Inflammatory macrophage treated with lipopolysaccharide for 1 hour (primary cell): ENCODE measurements at places on chromosomes 1 and 21.

DNA sequence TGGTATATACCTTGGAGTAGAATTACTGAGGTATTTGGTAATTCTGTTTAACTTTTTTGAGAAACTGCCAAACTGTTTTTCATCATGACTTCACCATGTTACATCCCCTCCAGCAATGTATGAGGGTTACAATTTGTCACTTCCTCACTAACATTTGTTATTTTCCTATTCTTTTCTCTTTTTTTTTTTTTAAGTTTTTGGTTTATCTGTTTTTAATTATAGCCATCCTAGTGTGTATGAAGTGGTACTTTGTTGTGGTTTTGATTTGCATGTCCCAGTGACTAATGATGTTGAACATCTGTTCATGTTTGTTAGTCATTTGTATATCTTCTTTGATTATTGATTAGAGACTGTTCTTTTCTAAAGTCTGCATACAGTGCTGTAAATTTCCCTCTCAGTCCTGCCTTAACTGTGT is 147.3 kb downstream of the HS2ST1 start:
- no peak for DNase-seq

DNA sequence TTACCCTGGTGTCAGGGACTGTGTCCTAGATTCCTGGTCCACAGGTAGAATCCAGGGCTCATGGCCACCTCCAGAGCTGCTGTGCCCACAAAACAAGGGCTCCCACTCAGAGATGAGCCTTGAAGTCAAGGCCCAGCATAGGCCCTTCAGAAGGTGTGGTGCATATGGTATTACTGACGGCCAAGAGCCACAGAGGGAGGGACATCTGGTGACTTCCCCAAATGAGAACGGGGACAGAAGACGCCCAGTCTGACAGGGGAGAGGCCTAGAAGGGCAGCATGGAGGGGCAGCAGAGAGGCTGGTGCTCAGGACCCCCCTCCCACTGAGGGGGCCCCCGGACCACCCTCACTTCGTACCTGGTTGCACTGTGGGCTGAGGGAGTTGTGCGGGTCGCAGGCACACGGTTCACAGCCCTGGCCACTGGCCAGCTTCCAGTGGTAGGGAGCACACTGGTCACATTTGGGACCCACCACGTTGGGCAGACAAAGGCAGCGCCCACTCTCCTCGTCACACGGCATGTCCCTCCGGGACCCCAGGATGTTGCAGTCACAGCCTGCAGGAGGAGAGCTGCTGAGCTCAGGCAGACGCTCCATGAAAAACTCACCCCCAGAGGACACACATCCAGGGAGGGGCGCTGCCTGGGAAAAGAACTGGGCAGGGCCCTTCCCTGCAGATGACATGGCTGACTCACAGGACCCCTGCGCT is 25.0 kb downstream of the LAMB3 start:
- DNase-seq, result peak; percentile 54

GRCh38 chr1:206575165-206575893 is 36.9 kb downstream of the EIF2D start:
- peak; percentile 91 for DNase-seq

GRCh38 chr1:1001057-1001783 is 1.3 kb upstream of the HES4 start:
- no peak for DNase-seq

GRCh38 chr1:238061967-238062613 is 171.4 kb upstream of the ZP4 start:
- no peak for DNase-seq

GRCh38 chr1:19166066-19166465 is 44.0 kb downstream of the UBR4 start:
- DNase-seq, result no peak

DNA sequence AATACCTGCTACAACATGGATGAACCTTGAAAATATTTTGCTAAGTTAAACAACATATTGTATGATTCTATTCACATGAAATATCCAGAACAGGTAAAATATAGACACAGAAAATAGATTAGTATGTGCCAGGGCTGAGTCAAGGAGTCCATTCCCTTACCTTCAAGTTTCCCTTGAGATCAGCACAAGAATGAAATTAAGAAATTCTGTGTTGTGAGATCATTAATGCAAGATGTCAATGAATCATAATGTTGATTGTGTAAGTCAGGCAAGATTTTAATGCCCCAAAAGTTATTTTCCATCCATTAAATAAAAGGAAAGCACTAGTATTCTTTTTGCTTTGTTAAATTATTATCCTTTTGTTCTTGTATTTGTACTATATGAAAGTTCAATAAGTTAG is 139.4 kb downstream of the MRPL39 start:
- DNase-seq, result peak; percentile 72

- DNase-seq, result no peak
Observed at GRCh38 chr1:3518256-3518655, 63.8 kb downstream of the ARHGEF16 start.

DNA sequence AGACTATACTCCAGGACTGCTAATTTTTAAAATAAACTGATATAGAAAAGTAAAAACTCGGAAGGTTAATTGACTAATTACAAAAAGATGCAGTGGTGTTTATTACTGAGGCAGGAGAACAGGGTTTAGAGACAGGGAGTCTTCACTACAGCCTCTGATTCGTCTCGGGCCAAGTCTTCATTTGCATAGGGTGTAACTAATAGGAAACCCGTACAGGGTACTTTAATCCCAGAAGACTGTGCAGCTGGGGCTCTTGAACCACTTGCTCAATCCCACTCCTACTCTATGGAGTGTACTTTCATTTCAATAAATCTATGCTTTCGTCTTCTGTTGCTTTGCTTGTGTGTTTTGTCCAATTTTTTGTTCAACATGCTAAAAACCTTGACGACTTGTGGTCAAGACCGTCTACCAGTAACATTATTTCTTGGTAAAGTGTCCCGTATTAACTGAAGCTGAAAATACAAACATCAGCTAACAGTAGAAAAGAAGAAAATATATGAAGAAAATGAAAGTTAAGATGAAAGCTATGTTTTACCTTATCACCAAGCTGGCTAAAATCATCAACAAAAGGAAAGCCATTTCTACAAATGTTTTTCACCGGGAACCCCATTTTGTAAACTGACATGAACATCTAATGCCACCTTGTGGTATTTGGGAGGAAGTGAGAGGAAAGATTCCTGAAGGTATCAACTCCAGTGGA is 8.0 kb downstream of the SDHB start:
- peak; percentile 43 for DNase-seq

- no peak for DNase-seq
Observed at GRCh38 chr1:22491995-22492715, 40.5 kb downstream of the ZBTB40 start.

GRCh38 chr1:157407917-157408525 is 144.3 kb downstream of the FCRL5 start:
- peak; percentile 49 for DNase-seq

DNA sequence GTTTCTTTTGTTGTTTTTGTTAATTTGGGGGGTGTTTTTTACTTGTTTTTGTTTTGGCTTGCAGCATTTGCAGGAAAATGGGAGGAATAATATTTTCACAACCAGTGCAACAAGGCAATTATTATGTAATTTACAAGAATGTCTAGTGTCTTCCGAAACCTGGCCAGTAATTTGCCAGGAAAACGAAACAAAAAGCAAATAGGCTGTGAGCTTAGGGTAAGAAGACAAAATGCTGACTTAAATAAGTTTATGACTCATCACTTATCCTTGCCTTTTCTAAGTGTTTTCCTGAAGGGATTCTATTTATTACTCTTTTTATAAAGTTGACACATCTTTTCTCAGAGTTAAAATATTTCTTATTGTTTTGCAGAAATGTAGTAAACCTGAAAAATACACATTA is 49.8 kb downstream of the KCNT2 start:
- DNase-seq, result no peak

DNA sequence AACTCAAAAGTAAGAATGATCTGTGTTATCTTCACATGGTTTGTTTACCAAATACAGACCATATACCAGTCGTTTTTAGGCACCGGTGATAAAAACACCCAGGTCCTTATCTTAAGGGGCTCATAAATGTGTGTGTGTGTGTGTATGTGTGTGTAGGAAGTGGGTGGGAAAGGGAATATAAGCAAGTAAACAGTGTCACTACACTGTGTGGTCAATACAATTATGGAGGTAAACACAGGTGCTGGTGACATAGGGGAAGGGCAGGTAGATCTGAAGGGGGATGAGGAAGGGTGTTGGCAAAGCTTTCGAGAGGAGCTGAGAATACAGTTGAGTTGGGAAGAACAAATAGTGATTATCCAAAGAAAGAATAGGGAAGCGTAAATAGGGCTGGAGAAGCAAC is 19.1 kb upstream of the MRPS6 start:
- no peak for DNase-seq

DNA sequence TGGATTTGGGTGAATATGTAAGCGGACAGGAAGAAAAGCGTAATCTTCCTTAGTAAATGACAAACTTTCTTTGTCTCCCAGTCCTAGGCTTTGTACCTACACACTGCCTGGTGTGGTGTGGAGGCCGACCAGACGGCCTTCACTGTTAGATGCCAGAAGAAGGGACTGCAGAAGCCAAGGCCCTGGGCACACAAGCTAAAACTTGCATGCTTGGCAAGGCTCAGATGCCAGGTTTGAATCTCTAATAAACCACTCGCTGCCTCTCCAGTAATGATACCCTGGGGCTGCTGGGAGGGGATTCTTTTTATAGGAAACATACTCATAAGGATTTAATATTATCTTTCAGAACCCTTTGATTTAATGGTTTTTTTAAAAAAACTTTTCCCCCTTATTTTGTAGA is 263.8 kb downstream of the PTPRC start:
- no peak for DNase-seq

GRCh38 chr21:34343347-34343746 is 20.5 kb upstream of the KCNE2 start:
- DNase-seq, result no peak

GRCh38 chr1:35847935-35848565 is 35.0 kb upstream of the AGO1 start:
- DNase-seq, result peak; percentile 64

DNA sequence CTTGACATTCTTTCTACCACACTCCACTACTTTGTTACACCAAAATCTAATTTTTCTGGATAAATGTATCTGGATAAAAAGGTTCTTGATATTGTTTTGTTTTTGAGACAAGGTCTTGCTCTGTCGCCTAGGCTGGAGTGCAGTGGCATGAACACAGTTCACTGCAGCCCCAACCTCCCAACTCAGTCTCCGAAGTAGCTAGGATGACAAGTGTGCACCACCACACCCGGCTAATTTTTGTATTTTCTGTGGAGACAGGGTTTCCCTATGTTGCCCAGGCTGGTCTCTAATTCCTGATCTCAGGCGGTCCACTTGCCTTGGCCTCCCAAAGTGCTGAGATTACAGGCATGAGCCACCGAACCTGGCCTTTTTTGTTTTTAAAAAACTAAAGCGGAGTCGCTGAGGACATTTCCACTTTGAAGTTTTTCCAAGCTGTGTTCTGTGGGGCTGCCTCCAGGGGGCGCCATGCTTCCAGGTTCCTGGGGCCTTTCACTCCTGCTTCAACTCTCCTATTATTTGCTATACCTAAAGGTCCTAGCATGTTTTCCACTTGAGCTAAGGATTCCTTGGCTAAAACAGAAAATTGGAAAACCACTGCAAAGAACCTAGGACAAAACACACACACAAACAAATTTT is 14.1 kb upstream of the NCMAP start:
- peak; percentile 54 for DNase-seq

- no peak for DNase-seq
Observed at GRCh38 chr1:19357299-19357986, 45.3 kb downstream of the SLC66A1 start.

DNA sequence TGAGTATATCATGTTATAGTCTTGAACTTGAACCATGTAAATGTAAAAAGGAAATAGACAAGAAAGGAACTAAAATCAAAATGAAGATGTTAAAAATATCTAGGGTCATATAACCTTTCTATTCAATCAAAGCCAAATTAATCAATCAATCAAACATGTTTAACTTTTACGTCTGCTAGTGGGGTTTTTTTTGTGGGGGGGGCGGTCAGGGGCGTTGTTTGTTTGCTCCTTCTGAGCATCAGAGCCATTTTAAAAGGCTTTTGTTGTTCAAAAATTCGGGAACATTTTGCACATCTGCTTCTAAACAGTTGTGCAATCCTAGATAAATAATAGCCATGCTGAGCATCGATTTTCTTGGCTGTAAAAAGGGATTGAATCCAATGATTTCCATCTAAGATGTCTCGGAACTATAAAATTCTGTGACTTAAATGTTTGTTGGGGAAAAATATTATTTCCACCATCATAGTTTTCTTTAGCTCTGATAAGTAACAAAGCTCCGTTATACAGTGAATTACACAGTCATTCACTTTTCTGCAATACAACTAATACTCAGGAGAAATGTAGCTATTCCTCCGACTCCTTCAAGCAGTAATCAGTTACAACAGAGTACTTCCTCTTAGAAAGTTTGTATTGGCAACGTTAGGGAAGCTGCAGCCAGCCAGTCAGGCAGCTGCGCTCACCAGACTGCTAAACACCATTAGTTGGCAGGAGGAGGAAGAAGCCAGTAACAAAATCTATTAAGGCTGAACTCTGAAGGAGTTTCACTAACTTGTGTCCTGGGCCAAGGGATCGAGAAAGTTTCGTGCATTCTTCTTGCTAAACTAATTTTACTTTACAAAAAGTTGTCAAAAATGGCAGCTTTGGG is 2.2 kb downstream of the SPATA6 start:
- peak; percentile 76 for DNase-seq

GRCh38 chr1:117821382-117821755 is 108.1 kb downstream of the GDAP2 start:
- DNase-seq, result no peak

DNA sequence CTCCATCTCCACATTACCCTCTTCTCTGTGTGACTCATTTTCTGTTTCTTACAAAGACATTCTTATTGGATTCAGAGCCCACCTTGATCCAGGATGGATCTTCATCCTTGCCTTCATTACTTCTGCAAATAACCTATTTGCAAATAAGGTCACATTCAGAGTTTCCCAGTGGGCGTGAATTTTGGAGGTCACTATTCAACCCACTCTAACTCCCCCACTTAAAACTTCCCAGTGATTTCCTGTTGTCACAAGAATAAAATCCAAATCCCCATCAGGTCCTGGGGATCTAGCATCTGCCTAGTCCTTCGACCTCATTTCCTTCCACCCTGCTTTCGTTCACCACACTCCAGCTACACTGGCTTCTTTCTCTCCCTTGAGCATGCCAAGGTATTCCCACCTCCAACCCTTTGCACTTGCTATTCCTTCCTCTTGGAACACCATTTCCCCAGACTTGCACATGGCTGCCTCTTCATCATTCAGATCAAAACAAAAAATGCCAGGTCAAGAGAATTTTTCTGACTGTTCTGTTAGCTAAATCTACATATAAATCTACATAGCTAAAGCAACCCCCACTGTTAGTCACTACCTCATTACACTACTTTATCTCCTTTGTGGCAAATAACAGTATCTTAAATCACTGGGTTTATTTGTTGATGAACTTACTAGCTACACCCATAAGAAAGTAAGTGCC is 187.2 kb downstream of the TOMM20 start:
- DNase-seq, result no peak

- DNase-seq, result no peak
Observed at GRCh38 chr1:41528106-41528505, 43.6 kb upstream of the EDN2 start.
